ENCODE measurements at places on chromosomes 1 and 21.

GRCh38 chr1:234921266-234922062 is 207.2 kb downstream of the TOMM20 start:
- no peak for DNase-seq

GRCh38 chr1:40382108-40382460 is 8.6 kb downstream of the SMAP2 start:
- DNase-seq: no peak

- DNase-seq: no peak
Observed at GRCh38 chr1:77280962-77281361, 857 bp upstream of the AK5 start.

DNA sequence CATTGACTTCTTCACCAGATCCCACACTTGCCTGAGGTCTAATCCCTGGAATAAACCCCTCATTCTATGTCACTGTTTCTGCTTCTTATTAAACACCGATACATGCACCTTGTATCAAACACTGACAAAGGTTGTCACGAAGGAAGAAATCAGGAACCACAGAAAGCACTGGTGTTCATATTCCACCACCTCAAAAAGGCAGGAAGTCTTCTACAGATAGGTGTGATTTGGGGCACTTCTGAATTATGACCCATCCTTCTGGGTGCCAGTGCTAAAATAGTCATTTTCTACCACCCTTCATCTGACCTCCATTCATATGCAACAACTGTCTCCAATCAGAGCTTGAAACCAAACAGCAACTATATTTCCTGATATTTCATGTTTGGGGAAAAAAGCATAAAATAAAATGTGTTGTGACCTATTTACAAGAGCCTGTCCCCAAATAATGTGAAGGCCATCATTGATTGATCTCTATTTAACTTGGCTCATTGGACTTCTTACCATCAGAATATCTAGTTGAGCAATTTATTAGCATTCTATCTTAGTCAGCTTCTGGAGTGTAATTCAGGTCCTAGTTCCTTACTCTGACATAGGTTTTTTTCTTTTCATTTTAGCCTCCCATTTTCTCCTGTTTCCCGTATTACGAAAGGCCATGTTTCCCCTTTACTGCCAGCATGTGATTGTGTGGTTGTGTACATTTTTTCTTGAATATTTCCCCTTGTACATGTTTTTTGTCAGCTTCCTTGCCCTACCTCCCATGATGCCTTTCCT is 43.1 kb downstream of the DUSP10 start:
- DNase-seq: no peak

DNA sequence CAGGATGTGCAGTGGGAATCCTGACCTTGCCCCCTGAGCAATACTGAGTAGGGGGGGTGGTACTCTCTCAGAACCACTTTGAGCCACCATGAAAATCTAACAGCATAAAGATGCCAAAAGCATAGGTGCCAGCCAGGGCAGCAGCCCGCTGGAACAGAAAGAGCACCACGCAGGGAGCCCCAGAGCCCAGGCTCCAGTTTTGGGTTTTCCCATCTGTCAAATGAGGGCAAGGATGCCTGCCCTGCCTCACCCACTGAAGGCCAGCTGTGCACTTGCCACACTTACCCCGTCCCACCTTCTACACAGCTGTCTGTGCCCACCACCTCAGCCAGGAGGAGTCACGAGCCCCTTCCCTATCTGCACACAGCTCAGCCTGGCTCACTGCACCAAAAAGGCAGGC is 20.8 kb downstream of the LRP8 start:
- no peak for DNase-seq

DNA sequence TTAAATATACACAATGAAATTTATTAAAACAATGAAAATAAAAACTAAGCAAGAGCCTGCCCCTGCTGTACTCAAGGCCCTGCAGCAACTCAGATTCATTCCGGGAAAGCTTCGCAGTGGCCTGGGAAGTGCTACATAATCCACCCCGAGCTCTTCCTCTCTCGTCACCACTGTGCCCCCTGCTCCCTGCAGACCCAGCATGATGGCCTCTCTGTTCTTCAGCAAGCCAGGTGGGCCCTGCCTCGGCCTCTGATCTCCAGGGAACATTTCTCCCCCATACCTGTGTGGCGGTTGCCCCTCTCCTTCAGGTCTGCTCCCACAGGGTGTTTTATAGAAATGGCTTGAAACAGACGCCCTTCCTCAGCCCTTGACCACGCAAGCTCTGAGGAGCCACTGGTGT is 10.6 kb downstream of the RNF187 start:
- no peak for DNase-seq

DNA sequence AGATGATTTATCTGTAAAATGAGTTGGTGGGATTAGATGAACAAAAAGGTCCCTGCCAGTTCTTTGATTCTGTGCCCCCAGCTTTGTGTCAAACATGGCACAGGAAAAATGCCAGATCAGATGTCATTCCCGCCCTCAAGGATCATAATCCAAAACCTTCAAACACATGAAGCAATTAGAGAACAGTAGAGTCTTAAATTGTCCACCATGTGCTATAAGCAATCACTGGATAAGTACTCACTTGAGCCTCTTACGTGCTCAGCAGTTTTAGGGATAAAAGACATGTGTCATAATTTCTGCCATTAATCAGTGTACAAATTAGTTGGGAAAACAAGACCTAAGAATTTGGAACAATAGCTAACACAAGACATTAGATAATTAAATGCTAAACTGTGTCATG is 15.4 kb upstream of the KIAA0040 start:
- no peak for DNase-seq

DNA sequence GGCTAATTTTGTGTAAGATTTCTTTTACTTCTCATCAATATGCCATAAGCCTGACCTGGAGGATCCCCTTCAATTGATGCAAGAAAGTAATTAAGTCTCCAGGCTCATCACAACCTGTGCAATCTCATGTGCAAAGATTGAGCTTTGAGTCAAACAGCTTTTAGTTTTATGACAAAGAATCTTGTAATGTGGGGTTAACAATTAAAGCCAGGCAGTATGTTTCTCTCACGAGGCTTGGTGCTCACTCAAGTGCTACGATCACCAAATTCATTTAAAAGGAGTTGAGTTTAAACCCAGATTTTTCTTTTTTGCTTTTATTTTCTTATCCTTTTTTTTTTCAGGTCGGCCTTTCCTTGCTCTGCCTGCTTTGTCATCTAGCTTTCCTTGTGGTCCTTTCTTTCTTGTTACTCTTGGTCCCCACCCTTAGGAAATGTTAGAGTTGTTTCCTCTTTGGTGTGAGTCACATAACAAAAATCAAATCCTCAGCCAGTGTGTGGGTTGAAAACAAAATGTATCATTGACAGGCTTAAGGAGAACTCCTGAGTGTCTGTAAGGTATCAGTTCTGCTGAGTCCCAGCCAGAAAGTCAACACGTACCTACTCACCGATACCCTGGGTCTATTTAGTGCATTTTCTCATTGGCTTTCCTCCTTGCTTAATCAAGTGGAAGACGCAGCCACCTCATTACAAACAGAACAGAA is 1037.2 kb downstream of the ADGRL2 start:
- DNase-seq: peak; percentile 7

GRCh38 chr1:5565281-5566125 is 426.7 kb downstream of the NPHP4 start:
- DNase-seq: no peak

Data from muscle of arm (tissue), 14 donors.